ENCODE measurements at places on chromosomes 1 and 21.

DNA sequence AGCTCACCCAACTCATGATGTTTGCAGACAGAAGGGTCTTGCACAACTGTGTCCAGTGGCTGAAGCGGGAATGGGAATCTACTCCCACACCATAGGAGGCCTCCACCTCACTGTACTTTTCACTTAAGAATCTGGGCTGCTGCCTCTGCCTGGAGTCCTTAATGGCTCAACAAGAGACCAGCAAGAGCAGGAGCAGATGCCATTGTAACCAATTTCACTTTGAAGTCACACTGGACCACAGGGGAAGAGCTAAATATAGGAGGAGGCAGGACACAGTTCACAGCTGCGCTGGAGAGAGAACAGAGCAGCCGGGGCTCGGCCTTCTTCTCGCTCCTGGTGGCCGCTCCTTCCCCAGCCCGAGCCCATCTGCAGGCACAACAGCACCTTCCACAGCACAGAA, 120.4 kb downstream of the SIPA1L2 start:
- no peak for DNase-seq

- no peak for DNase-seq
Measured at GRCh38 chr1:205976036-205976435, 27.2 kb downstream of the RAB7B start.

GRCh38 chr1:68181165-68181556, 51.2 kb downstream of the WLS start:
- no peak for DNase-seq

DNA sequence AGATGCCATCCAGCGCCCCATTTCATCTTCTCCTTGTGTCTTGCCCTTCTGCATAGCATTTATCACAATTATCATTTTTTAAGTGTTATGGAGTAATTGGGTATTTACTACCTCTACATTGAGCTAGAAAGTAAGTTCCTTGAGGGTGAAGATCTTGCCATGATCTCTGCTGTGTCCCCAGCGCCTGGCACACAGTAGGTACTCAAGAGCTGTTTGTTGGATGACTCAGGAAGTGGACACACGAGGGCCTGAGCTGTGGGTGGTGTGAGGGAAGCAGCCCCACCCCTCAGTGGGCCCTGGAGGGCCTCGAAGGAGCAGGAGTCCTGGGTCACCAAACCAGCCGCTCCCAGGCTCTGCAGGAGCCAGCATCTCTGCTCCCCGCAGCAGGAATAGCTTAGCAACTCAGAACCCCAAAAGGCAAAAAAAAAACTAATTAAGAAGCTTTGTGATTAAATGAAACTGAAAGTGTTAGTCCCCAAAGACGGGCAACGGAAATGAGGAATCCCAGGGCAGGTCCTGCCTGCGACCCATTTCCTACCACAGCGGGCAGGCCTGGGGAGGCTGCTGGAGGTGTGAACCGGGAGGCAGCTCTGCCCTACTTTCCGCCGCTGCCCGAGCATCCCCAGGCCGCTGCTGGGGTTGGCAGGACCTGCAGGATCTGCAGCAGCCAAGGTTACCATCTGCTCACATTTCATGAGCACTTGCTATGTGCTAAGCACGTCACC, 87.7 kb downstream of the LACTBL1 start:
- no peak for DNase-seq

DNA sequence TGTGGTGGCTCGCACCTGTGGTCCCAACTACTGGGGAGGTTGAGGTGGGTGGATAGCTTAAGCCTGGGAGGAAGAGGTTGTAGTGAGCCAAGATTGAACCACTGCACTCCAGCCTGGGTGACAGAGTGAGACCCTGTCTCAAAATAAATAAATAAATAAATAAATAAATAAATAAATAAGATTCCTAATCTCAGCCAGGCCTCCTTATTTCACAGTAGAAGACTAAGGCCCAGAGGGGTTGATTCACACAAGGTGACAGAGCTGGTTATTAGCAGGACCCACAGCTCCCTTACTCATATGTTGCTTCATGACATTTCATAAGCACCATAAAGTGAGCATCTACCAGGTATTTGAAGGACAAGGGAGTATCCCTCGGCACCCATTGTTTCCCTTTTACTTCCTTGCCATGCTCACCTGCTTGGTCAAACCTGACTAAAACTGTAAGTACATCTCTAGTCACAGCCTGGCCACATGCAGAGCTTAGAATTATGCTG, 32.7 kb downstream of the ALG14 start:
- no peak for DNase-seq

- DNase-seq: no peak
Measured at GRCh38 chr1:208129060-208129459, 115.1 kb downstream of the PLXNA2 start.

DNA sequence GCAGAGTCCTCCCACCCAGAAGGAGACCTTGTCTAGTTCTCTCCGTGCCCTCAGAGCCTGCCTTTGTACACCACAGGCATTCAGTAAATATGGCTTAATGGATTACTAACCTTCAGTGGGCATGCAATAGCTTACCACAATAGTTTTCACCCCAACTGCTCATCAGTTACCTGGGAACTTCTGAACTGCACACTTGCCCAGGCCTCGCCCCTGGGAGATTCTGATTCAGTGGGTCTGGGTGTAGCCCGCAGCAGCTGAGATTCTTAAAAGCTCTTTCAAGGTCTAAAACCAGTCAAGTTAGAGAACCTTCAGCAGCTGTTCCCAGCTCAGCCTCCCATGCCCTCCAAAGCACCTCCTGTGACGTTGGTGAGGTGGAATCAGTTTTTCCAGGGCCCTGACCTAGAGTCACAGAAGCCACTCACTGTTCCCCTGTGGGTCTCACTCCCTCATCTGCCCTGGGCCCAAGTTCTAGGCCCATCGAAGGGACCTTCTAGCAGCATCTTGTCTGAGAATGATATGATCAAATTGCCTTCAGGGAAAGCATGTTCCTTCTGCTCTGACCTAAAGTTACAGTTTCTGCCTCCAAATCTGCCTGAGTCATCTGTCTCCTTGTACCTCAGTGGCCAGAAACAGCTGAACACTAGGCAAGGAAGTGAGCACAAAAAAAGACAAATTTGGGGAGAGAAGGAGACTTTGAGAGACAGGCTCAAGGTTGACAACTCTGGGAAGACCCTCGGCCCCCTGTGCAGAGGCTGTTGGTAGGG, 10.8 kb downstream of the ASAP3 start:
- no peak for DNase-seq

DNA sequence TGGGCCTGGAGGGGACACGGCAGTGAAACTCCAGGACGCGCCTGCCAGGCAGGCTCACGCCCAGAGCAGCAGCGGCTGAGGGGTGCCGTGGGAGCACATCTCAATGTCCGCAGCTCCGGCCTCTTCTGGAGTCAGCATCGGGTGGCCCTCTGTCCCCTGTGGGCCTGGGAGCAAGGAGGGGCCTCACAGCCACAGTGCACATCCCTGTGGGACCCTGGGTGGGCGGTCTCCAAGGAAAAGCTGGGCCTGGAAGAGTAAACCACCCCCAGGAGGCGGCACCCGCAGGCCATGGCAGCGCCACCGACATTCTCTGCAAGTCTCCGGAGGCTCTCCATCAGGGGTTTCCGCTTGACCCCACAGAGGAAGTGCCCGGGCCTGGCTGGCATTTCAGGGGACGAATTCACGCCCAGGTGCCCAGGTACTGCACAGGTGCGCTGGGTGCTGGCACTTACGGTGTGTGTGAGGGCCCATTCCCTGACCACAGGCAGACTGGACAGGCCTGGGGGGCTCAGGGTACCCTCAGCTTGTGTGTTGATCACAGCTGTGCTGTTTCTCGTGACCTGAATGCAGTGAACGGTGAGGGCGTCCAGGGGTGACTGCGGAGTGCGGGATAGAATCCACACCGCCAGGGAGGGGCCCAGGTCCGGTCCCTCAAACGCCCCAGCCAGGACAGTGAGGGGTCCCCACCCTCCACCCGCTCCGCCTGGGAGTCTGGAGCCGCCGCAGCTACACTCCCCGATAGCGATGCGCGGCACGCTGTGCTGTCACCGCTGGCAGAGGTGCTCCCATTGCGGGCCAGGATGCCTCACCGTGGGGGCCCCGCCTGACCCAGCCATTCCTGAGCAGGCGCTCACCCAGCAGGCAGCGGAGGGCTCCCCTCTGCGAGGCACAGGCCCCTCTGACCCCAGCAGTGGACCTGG, 16.6 kb upstream of the RNF223 start:
- peak; percentile 26 for DNase-seq

GRCh38 chr1:93531193-93531592, 83.3 kb downstream of the FNBP1L start:
- DNase-seq: no peak

- DNase-seq: no peak
Measured at GRCh38 chr1:201795066-201795465, 33.9 kb upstream of the IPO9 start.

DNA sequence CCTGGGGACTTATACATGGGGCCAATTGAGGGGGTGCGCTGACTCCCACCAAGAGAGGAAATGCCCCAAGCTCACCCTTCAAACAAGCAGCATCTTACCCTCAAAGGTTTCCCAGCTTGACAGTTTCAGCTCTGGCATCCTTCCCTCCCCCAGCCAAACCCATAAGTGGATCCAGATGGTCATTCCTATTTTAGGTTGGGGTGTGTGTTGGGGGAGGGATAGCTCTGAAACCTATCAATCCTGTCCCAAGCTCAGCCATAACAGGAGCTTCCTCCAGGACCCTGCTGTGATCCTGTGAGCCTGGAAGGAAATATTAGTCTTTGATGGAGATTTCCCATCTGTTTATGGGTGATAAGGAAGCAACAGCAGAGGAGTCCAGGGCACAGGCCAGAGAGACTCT, 3.4 kb upstream of the TMEM222 start:
- peak; percentile 9 for DNase-seq

GRCh38 chr1:201648066-201648906, 109.4 kb downstream of the NAV1 start:
- peak; percentile 59 for DNase-seq

GRCh38 chr1:52598729-52599128, 3.4 kb upstream of the GPX7 start:
- no peak for DNase-seq

GRCh38 chr1:245016700-245017099, 138.1 kb upstream of the KIF26B start:
- DNase-seq: no peak

- DNase-seq: no peak
Measured at GRCh38 chr1:116847688-116848531, 61.8 kb upstream of the PTGFRN start.

DNA sequence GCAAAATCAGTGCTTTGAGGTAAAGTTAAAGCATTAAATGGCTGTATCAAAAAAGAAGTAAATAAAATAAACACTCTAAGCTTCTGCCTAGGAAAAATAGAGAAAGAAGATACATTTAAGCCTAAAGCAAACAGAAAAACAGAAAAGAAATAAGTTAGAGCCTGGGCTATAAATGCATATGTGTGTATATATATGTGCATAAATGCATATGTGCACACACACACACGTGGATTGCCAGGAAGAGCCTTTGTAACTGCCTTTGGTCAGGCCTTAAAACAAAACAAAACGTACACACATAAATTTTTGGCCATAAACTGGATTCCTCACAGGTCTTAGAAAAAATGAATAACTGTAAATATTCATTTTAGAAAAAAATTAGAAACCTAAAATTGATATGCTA, 925.8 kb downstream of the MRPL39 start:
- DNase-seq: no peak

GRCh38 chr1:71245246-71245645, 164.4 kb upstream of the ZRANB2 start:
- DNase-seq: no peak

DNA sequence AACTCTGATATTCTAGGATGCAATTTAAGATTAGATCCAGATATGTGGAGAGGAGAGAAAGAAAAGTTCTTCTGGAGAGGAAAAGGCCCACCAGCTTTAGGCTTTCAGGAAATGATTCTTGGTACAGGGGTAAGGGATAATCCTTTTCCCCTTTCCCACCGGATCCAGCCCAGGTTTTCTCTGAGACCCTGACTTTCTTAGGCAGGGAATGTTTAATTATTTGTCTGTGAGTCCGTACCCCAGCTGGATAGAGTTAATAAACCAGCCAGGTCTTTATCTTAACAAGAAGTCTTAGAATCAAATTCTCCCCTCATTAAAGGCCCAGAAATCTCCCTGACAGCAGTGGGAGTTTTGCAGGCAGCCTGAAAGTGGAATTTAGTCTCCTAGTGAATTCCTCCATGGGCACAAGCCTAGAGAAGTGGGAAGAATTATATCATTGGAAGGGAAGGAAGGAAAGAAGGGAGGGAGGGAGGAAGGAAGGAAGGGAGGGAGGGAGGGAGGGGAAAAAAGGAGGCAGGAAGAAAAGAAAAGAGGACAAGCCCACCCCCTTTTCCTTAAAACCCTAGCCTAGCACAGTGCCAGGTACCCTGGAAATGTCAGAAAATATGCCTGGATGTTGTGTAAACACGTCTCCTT, 189.0 kb downstream of the PLPP3 start:
- no peak for DNase-seq

DNA sequence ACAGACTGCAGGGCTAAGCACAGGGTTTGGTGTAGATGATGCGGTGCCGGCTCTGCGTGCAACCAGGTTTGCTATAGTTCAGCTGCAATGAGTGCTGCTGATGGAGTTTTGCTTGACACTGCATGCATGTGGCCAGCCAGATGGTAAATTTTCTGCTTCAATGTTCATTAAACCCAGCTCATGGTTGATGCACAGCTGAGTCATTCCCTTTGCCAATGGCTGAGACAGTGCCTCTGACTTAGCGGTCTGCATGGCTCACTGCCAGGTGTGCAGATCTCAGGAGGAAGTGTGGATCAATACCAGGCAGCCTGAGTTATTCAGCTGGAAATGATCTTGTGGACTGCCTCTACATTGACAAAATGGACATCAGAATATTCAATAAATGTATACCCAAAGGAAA, 172.7 kb upstream of the ZP4 start:
- no peak for DNase-seq

GRCh38 chr1:116855191-116855619, 54.5 kb upstream of the PTGFRN start:
- peak; percentile 43 for DNase-seq

- no peak for DNase-seq
Measured at GRCh38 chr1:78096976-78097375, 51.2 kb downstream of the GIPC2 start.

DNA sequence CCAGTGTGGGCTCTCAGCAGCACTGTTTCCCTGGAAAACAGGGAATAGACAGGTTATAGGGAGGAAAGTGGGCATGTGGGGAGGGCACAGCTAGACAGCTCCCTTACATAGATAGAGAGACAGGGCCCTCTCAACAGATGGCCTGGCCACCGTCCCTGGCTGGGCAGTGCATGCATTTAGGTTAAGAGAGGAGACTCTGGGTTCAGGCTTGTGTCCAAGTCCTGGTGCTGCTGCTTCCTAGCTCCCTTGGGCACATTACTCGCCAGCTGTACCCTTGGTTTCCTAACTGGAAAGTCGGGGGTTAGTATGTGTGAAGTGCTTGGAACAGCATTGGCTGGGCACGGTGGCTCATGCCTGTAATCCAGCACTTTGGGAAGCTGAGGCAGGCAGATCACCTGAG, 9.1 kb downstream of the PLOD1 start:
- DNase-seq: no peak

Data from dorsolateral prefrontal cortex (tissue), 122 donors.